Left lung (tissue), 14 donors: ENCODE measurements at places on chromosomes 1 and 21. TPM values are rescaled to one million over a fixed set of nuclear protein-coding genes. Genes with fewer than 3 reads are reported as not detected.

DNA sequence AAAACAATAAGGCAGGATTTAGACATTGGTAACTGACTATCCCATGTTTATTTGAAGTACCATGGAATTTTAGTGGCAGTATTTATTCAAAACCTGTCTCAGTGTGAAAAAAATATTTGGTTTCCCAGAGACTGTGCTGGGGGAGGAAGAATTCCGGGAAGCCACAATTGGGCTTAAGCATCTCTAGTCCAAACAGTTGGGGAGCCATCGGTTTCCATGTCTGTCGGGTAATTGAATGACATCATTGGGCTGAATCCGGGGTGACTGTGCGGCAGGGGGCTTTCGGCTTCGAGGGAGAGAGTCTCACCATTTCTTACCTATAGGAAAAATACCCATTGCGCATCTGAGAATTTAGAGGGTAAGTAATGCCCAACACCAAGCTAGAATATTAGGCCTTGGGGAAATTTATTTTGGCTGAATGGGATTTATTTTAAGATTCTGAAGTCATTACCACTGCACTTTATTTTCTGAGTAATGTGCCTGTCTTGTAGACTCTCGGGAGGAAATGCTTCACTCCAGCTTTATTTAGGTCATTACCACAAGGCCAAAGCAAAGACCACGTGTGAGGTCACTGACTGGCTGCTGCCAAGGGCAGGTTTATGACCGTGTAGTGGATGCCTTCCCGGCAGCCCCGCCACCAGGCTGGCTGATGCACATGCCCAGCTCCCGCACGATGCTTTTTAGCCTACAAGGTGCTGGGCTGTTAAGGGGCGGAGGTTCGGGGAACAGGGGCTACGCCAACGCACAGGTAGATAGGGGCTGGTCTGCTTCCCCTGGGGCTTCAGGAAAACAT is 23.1 kb upstream of the UMODL1 start:
- no peaks in the 10 kb centered on the region for H3K4me1 ChIP-seq
- no peak overlapping the region for H3K4me3 ChIP-seq
- peak overlapping the region; percentile 54 for H3K27ac ChIP-seq
- no peak for DNase-seq

- no peaks in the 10 kb centered on the region for H3K27me3 ChIP-seq
- H3K36me3 ChIP-seq, result no peaks in the 10 kb centered on the region
- H3K27ac ChIP-seq, result no peak overlapping the region
- no peak overlapping the region for H3K4me3 ChIP-seq
Measured at GRCh38 chr1:239722035-239722434, 335.7 kb downstream of the CHRM3 start.

- no peaks in the 10 kb centered on the region for H3K4me1 ChIP-seq
- no peaks in the 10 kb centered on the region for H3K27me3 ChIP-seq
- no peak overlapping the region for H3K4me3 ChIP-seq
- no peak overlapping the region for H3K27ac ChIP-seq
Measured at GRCh38 chr21:15872236-15872635, 142.5 kb downstream of the USP25 start.

DNA sequence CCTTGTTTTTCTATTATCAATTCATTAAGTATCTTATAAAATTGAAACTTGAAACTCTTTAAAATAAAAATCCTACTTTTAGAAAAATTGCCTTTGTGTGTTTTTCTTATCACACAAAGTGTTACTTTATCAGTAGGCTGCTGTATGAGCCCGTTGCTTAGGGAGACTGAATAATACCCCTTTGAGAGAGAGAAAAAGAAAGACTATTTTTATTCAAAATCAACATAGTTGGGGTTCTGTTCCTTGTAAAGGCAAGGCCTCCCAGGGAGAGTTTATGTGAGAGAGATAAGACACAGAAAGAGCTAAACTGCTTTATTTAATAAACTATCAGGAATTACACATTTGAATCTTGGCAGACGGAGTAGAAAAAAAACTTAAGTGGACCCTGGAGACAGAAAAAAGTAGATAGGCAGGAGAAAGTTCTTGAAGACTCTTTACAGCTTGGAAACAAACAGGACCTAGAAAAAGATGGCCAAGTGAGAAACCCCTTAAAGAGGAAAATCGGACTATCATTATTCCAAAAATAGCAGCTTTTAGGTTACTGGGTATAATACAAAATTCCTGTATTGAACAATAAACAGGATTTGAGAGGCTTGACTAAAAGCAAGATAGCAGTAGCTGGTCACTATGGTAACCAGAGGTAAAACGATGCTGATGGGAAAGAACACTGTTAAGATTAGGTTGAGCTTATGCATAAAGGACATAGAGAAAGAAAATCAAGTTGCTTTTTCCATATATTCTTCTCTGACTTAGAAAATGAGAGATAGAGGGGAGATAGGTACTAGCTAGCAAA is 170.9 kb downstream of the LRRC7 start:
- no peak overlapping the region for H3K27ac ChIP-seq
- H3K27me3 ChIP-seq, result peaks cover 5% of the 10 kb centered on the region
- DNase-seq, result no peak
- H3K4me3 ChIP-seq, result no peak overlapping the region
- H3K36me3 ChIP-seq, result no peaks in the 10 kb centered on the region

DNA sequence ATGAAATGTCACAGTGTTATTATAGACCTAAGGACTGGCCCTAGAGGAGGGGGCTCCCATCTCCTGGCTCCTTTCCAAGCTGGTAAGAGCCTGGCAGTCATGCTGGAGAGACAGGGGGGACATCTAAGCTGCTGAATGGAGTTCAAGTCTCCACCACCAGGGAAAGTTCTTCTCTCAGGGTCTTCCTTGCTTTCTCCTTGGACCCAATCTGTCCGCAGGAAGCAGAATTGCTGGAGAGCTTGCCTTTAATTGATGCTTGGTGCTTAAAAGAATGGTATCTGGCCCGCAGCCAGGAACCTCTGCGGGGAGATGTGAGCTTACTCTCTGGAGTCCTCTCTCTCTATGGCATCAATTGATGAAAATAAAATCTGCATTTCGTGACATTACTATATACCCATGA is 25.1 kb downstream of the IRF2BP2 start:
- H3K27me3 ChIP-seq, result no peaks in the 10 kb centered on the region
- no peaks in the 10 kb centered on the region for H3K36me3 ChIP-seq
- DNase-seq, result no peak
- H3K4me3 ChIP-seq, result no peak overlapping the region
- H3K4me1 ChIP-seq, result no peaks in the 10 kb centered on the region

GRCh38 chr1:50371749-50372148 is 51.5 kb downstream of the DMRTA2 start:
- no peaks in the 10 kb centered on the region for H3K36me3 ChIP-seq
- DNase-seq, result no peak
- H3K4me3 ChIP-seq, result no peak overlapping the region

DNA sequence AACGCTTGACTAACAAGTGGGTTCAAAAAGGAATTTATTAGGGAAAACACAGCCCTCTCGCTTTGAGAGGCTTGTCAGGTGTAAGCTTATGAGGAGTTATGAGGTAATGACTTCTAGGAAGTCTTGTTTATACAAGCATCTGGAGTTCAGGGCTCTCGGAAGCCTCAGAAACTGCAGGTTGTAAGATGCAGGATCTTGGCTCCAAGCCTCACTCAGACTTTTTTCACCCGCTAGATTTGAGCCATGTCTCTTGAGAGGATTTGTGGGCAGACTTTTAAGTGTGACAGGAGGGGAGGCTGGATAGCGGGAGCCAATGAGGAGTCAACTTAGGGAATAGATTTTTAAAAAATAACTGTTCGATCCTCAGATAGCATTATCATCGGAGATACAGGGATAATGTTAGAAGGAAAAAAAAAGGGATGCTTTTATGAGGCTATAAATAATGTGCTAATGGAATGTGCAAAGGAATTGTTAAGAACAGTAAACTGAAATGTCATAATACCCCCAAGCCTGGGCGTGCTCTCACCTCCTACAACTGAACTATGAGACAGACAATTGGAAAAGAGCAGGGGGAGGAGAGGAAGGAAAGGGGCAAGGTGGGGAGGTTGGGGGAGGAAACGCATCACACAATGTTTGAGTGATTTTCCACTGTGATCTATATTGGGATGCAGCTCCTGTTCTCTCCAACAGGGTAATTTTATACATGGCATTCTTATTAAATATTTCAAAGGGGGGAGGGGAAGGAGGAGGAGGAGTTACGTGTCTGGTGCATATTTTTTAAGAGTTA is 107.4 kb upstream of the ESRRG start:
- H3K27me3 ChIP-seq, result no peaks in the 10 kb centered on the region
- no peak overlapping the region for H3K27ac ChIP-seq
- no peaks in the 10 kb centered on the region for H3K36me3 ChIP-seq
- no peak overlapping the region for H3K4me3 ChIP-seq
- H3K4me1 ChIP-seq, result no peaks in the 10 kb centered on the region

GRCh38 chr1:84689514-84690396 is 506 bp downstream of the SSX2IP start:
- H3K36me3 ChIP-seq, result no peaks in the 10 kb centered on the region
- DNase-seq, result peak; percentile 65
- no peaks in the 10 kb centered on the region for H3K27me3 ChIP-seq
- peak overlapping the region; percentile 84 for H3K4me3 ChIP-seq

DNA sequence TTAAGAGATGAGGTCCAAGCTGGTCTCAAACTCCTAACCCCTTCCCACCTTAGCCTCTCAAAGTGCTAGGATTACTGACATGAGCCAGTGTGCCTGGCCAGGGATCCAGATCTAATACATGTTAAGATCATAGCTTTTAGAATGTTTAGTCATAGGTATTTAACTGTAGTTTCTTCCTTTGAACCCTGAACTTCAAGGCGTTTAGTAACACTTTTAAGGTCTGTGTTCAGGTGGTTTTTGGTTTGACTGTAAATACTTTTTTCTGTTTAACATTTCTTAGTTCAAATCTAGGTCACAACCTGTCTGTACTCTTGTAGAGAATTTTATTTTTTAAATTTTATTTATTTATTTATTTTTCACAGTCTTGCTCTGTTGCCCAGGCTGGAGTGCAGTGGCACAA is 28.1 kb downstream of the RAP1A start:
- no peaks in the 10 kb centered on the region for H3K27me3 ChIP-seq
- H3K4me3 ChIP-seq, result no peak overlapping the region
- no peaks in the 10 kb centered on the region for H3K36me3 ChIP-seq
- no peaks in the 10 kb centered on the region for H3K4me1 ChIP-seq

GRCh38 chr1:6490181-6491080 is 1.0 kb downstream of the PLEKHG5 start:
- H3K27me3 ChIP-seq, result no peaks in the 10 kb centered on the region
- H3K4me1 ChIP-seq, result peaks cover 30% of the 10 kb centered on the region
- H3K36me3 ChIP-seq, result no peaks in the 10 kb centered on the region
- peak overlapping the region; percentile 50 for H3K4me3 ChIP-seq
- DNase-seq, result peak; percentile 89
- H3K27ac ChIP-seq, result peak overlapping the region; percentile 57

PTPN22 gene
- 5.6 TPM for total RNA-seq

CNKSR1 gene
- 32.9 TPM for total RNA-seq

GRCh38 chr1:118154220-118154619 is 30.8 kb downstream of the SPAG17 start:
- no peaks in the 10 kb centered on the region for H3K36me3 ChIP-seq
- H3K4me1 ChIP-seq, result no peaks in the 10 kb centered on the region
- no peaks in the 10 kb centered on the region for H3K27me3 ChIP-seq
- H3K27ac ChIP-seq, result no peak overlapping the region
- H3K4me3 ChIP-seq, result no peak overlapping the region
- no peak for DNase-seq

DNA sequence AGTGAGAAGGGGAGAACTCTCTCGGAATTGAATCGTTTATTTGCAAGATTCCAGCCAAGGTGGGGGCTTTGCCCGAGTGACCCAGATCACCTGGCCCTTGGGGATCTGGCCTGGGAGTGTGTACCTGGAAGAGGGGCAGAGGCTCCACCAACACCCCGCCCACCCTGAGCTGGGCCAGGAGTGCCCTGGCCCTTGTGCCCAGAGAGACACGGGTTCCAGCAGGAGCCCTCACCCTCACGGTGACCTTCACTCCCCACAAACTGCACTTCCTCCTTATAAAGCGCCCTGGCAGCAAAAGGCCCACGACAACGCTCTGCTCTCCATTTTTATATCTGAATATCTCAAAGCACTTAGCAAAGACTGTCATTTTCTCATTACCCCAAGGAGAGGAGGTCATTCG is 16.6 kb downstream of the CASZ1 start:
- no peak overlapping the region for H3K27ac ChIP-seq
- no peaks in the 10 kb centered on the region for H3K4me1 ChIP-seq
- no peaks in the 10 kb centered on the region for H3K36me3 ChIP-seq
- H3K27me3 ChIP-seq, result no peaks in the 10 kb centered on the region
- no peak overlapping the region for H3K4me3 ChIP-seq

RABGGTB gene
- total RNA-seq, result 65.1 TPM

APOBEC4 gene
- 0.26 TPM for total RNA-seq

GRCh38 chr21:26804895-26805609 is 40.2 kb downstream of the ADAMTS1 start:
- no peak overlapping the region for H3K27ac ChIP-seq
- no peaks in the 10 kb centered on the region for H3K27me3 ChIP-seq
- H3K4me3 ChIP-seq, result no peak overlapping the region
- no peaks in the 10 kb centered on the region for H3K4me1 ChIP-seq

DNA sequence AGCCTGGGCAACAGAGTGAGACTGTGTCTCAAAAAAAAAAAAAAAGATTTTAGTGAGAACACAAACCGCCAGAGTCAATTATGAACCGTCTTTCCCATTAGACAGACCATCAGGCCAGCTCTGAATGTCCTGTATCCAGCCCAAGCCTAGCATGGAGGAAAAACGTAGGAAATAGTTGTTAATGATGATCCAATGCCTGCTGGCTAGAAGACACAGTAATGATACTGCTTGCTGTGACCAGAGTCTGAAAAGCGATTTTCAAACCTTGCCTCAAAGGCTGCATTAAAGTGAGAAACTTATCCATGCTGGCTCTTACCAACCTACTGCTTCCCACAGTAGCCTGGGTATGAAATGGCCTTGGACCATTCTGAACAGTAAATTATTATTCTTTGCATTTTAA is 17.0 kb downstream of the COA7 start:
- peaks cover 12% of the 10 kb centered on the region for H3K4me1 ChIP-seq
- H3K36me3 ChIP-seq, result no peaks in the 10 kb centered on the region
- no peak overlapping the region for H3K27ac ChIP-seq
- no peak overlapping the region for H3K4me3 ChIP-seq
- DNase-seq, result no peak

DMRTA2 gene
- total RNA-seq, result not detected

SPRR2F gene
- total RNA-seq, result not detected
